ENCODE measurements at places on chromosomes 4 and X.
A peak's percentile ranks its signal among the peaks of the same experiment; 100 is the strongest.

DNA sequence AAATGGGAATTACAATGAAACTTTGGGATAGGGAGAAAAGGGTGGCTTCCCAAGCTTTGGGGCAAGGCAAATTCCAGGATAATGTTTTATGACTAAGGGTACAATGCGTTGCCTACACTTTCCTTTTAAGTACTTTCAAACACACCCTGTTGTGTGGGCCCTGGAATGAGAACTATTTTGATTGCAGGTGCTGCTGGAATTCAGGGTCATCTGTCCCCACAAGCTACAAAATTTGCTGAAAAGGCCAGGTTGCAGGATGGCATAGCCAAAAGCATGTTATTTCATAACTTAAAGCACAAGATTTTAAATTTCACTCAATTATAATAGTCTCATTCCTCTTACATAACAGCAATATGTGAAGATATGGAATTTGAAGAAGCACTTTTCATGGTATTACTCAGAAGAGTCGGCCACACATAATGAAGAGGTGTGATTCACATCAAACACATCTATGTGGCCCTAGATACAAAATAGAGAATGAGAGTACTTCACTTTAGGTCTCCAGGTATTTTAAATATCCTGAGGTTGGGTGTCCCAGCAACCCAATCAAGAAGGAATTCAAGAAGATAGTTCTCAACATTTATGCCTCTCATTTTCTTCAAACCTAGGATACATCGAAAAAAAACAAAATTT is 89.3 kb downstream of the APBB2 start:
- DNase-seq = peak; percentile 51

- DNase-seq = no peak
These were observed 603.6 kb upstream of the DIPK2B start for GRCh38 chrX:45804276-45804675.

DNA sequence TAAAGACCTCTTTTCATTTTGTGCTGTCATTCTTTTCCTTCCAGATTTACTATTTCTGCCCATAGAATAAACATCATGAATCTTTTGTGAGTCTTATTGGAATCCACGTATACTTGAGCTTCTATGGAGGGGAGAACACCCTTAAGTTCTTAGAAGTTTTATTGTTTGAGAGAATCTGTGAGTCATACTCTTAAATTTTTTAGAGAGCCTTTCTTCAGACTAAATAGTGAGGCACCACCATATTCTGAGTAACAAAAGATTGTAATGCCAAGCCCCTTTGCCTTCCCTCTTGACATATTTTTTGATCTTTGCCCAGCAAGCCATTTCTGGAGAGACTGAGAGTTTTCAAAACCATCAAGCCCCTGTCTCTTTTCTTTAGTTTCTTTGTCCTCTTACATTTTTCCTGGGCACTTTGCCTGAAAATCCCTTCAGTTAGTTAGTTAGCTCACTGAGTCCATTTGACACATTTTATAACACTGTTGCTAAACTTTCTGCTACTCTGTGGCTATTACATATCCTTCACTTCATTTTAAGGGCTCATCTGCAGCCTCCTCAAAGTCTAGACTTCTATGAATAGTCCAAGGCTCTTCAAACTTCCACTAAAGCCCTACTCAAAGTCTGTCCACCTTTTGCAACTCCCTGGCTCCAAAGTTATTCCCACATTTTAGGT is 65.3 kb upstream of the NDUFC1 start:
- DNase-seq = no peak

DNA sequence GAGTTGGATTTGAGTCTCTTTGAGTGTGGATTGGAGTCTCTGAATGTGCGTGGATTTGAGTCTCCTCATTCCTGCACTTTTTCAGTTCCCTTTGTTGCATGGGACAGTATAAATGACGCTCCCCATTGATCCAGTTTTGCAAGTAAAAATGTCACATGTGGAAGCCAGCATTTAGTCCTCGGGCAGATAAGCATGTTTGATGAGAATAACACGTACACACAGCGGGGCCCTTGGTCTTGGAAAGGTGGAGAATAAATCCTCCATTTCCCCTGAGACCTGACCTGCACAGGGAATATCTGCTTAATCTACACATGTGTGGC is 8.1 kb downstream of the P2RY8 start:
- no peak for DNase-seq

- DNase-seq = no peak
These were observed 27.1 kb upstream of the MAPK10 start for GRCh38 chr4:86386817-86387415.

DNA sequence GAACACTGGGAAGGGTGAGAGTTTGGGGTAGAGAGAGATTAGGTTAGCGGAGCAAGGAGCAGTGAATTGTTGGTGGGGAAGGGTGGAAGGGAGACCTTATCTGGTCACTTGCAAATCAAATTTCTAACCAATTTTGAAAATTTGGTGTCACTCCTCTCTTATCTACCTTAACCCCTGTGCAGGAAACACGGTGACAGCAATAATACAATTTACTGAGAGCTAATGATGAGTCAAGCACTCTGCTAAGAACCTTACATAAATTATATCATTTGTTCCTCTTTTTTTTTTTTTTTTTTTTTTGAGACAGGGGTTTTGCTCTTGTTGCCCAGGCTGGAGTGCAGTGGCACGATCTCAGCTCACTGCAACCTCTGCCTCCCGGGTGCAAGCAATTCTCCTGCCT is 116.4 kb downstream of the C4orf51 start:
- DNase-seq = no peak

DNA sequence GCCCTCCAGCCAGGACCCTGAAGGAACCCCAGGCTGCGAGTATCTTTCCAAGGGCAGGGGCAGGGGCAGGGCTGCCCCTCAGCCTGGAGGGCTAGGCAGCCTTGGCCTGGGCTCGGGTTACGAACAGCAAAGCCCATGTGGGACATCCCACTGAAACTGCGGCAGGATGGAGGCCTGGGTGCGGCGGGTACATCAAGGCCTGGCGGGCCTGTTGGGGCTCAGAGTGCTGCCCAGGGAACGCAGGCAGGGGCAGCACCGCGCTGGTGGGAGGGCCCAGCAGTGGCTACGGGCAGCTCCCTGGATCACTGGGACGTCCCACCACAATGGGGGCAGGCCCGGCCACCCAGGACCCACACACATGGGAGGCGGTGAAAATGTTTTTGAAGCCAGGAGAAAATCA is 10.9 kb downstream of the NAT8L start:
- DNase-seq = no peak

- DNase-seq = no peak
These were observed 66.9 kb downstream of the ARHGEF9 start for GRCh38 chrX:63718010-63718694.

- peak; percentile 35 for DNase-seq
These were observed 60.6 kb downstream of the GABRA2 start for GRCh38 chr4:46329118-46329976.

DNA sequence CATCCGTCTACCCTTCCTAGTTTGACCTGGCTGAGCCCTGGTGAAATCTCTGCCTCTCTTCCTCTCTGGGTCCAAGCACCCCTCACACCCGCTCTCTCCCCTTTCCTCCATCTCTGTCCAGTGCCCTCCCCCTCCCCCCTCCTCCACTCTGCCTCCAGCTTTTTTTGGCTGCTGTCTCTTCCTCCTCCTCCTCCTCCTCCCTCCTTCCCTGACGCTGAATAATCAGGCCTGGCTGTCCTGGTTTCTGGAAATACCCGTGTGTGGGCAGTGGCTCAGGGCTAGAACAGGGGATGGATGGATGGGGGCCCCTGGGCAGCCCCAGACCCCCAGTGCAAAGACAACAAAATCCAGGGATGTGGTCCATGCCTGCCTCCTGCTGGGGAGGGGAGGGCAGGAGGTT is 4.7 kb upstream of the SYP start:
- no peak for DNase-seq

- no peak for DNase-seq
These were observed 28.6 kb downstream of the CLNK start for GRCh38 chr4:10655968-10656367.
